ENCODE measurements at places on chromosomes 4 and X.

DNA sequence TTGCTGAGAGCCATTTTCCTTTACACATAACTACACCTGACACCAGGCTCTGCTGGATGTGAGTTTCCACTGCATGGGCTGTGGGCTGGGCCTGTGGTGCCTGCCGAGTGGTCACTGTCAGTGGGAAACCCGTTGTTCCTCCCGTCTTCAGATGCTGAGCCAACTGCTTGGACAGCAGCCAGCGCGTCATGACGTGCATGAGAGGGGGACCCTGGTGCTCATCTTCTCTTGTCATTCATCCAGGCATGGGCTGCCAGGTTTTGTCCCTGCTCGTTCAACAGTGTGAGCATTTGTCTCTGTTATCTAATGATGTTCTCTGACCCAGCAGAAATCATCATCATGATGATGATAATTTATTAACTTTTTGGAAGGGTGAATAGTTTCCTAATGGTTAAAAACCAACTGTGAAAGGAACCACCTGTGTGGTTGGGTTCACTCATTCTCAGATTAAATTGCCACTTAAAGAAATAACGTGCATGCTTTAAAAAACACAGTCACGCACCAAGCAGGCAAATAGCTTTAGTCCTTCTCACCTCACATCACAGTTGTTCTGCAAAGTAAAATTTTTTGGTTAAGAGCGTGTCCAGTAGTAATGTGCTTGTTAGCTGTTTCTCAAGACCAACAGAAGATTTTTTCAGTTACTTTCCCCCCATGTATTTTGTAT lies 19.9 kb upstream of the CLDN34 start:
- no peak for DNase-seq

- no peak for DNase-seq
These were observed 174.3 kb downstream of the SLIT2 start for GRCh38 chr4:20426028-20426427.

DNA sequence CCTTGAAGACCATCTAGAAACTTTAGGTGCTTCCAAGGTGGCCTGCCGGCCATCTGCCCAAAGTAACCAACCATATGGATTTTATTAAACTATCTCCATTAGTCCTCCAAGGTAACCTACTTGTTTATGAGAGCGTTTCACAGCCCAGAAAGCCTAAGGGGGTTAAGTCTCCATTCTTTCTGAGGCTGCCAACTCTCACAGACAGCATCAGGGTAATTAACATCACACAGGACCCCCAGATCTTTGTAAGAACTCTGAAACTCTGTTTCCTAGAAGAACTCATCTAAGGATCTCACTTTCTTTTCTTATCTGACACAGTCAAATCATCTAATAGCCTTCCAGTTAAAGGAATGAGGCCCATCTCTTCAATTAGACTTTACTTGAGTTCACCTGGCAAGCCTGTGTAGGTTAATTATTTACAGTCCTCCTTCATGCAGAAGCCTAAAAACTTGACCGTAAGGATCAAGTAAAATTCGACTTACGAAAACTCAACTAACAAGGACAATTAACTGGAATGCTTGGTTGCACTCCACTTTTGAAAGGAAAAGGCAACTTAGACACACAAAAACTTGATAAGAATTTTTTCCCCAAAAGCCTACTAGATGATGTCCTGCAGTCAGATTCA lies 252.5 kb downstream of the GRIA3 start:
- DNase-seq = no peak

DNA sequence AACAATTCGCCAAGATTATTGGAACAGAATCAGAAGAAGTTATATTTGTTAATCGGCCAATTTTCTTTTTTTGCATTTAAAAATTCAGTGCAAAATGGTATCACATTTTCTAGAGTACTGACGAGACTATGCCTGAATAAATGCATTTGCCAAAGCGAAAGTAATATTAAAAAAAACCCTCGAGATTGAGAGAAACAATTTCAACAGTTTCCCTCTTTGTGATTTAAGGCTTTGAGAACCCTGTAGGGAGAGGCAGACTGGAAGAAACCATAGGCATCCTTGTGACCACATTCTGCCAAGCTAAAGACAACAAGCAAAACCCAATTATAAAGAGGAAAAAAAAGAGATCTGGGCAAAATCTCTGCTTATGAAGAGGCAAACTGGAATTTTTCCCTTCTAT lies 218.1 kb upstream of the GK2 start:
- DNase-seq = no peak

GRCh38 chrX:7068939-7069367 lies 78.6 kb upstream of the STS start:
- no peak for DNase-seq

DNA sequence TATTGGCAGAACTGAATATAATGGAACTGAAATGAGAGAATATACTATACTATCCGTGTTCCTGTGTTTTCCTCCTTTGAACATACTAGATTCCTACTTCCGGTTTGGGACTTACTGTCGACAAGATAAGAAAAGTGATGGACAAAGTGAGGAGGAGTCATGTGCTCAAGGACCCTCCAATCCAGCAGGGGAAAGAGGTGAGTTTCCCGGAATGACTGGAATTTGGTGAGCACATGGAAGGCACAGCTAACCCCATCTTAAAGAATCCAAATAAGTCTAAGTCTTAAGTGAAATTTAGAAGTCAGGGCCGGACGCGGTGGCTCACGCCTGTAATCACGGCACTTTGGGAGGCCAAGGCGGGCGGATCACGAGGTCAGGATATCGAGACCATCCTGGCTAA lies 36.6 kb upstream of the SH3D19 start:
- no peak for DNase-seq

- DNase-seq = no peak
These were observed 52.9 kb upstream of the HPF1 start for GRCh38 chr4:169810325-169811323.

- DNase-seq = peak; percentile 7
These were observed 47.7 kb downstream of the TIGD2 start for GRCh38 chr4:89158884-89159503.

GRCh38 chr4:25441519-25442117 lies 64.6 kb downstream of the ANAPC4 start:
- DNase-seq = no peak

DNA sequence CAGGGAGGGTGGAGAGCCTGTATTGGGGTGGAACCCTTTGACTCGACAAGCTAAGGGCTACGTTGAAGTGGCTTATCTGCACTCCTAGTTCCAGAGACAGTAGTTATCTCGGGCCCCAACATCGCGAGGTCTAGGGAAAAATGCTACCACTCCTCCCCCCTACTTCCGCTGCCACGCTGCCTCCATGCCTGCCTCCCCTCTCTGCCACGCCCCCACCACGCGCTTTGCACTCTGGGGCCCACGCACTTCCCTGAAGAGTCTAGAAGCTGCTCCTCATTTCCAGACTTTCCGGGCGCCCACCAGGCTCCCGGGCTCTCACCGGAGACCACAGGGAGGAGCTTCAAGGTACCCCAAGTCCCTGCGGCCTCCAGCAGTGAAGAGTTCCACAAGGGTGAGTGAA lies at the start of gene PASD1:
Gene PASD1 (plus strand): TSS at position 227 of the 400 bp plus-strand sequence. CDS start 37,879 bp downstream, outside the sequence.
- no peak for DNase-seq

GRCh38 chr4:122777846-122778673 lies 45.6 kb downstream of the BBS12 start:
- peak; percentile 96 for DNase-seq

- no peak for DNase-seq
These were observed 101.9 kb downstream of the SLIT2 start for GRCh38 chr4:20353646-20354045.

DNA sequence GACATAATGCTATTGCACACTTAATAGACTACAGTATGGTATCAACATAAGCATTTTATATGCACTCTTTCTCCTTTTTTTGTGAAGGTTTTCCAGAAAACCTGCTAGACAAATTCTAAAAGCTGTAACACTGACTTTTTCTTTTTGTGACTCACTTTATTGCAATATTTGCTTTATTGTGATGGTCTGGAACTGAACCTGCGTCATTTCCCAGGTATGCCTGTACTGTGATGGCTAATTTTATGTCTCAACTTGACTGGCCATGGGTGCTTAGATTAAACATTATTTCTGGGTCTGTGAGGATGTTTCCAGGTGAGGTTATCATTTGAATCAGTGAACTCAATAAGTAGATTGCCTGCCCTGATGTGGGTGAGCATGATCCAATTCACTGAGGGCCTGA lies 35.5 kb upstream of the LAMP2 start:
- DNase-seq = no peak

DNA sequence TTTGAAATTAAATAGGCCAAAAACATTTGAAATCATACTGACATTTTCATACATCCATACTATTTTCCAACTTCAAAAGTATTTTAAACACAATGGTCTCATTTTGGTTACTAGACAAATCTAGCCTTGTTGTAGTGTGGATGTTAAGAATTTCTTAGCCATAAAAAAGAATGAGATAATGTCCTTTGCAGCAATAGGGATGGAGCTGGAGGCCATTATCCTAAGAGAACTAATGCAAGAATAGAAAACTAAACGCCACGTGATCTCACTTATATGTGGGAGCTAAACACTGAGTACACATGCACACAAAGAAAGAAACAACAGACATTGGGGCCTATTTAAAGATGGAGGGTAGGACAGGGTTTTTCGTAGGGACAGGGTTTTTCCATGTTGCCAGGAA lies 153.8 kb downstream of the CCSER1 start:
- no peak for DNase-seq

DNA sequence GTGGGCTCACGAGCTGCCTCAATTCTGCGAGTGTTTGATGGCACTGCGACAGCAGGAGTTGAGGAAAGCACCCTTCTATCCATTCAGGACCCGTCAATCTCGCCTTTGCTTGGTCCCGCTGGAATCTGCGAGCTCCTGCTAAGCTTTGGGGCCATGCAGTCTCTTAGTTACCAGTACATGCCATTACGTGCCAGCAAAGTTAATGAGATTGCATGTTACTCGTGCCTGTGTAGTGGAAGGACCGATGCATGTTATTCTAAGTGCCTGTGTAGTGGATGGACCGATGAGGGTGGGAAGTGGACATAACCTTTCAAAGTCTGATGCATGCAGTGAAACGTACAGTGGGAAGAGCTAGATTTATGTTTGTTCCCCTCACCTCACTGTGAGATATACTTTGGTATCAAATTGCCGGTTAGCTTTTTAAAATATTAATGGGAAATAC lies 569 bp downstream of the RPS3A start:
- DNase-seq = no peak

- no peak for DNase-seq
These were observed 67.3 kb downstream of the PDLIM5 start for GRCh38 chr4:94519019-94519418.

GRCh38 chrX:67731061-67731460 lies 187.2 kb downstream of the AR start:
- DNase-seq = no peak

- no peak for DNase-seq
These were observed 9.5 kb upstream of the HUWE1 start for GRCh38 chrX:53695946-53696549.

GRCh38 chr4:185912779-185913178 lies 100.8 kb upstream of the SORBS2 start:
- peak; percentile 29 for DNase-seq

- DNase-seq = no peak
These were observed 24.6 kb upstream of the GPR50 start for GRCh38 chrX:151151665-151152267.

- DNase-seq = no peak
These were observed 92.6 kb upstream of the MAPK10 start for GRCh38 chr4:86452422-86452891.

DNA sequence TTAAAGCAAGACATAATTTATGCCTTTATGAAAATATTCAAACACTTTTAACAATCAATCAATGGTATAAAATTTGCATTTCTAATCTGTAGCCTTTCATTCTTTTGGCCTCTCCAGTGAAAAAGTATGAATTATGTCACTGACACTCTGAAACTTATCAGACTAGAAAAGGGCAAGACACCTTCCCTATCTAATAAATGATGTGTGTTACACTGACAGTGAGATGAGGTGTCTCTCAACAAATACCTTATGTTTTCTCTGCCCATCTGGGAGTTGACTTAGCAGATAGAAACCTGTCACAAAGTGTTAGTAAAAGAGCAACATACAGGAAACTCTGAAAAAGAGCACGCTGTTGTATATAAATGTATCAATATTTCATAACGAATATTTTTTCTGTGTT lies 94.2 kb upstream of the TECRL start:
- no peak for DNase-seq

- DNase-seq = no peak
These were observed 39.6 kb upstream of the SRPX start for GRCh38 chrX:38260231-38260630.

DNA sequence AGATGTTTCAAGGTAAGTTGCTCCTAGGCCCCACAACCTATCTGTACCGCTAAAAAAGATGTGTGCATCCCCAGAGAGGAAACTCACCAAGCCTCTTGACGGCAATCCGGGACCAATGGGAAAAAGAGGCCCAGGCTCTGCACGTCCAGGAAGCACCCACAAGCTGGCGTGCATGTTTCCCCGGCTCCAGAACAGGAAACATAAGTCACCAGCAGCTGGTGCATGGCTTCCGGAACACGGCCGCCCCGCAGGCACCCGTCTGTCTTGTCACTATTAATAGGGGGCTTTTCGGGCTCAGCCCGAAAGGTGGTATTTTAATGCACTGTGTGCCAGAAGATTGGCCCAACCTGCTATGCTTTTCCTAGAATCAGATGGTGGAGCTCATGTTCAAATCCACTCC lies 22.2 kb downstream of the CRMP1 start:
- no peak for DNase-seq

- no peak for DNase-seq
These were observed 72.1 kb upstream of the DOCK11 start for GRCh38 chrX:118423558-118423957.

DNA sequence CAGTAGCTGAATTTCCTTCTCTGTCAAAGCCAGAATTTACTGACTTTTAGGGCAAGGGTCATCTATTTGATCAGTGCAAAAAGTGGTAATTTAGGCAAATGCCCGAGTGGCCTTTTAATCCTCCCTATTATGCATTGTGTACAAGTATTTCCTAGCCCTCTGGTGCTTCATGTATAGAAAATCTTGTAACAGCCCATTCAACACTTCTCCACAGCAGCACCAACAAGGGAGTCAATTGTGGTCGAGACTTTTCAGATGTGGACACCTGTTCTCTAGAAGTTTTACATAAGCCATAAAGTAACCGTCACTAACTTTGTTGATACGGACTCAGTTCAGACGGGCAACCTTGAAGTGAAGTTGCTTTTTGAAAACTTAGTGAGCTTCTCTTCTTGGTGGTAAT lies 50.9 kb upstream of the FHDC1 start:
- no peak for DNase-seq

DNA sequence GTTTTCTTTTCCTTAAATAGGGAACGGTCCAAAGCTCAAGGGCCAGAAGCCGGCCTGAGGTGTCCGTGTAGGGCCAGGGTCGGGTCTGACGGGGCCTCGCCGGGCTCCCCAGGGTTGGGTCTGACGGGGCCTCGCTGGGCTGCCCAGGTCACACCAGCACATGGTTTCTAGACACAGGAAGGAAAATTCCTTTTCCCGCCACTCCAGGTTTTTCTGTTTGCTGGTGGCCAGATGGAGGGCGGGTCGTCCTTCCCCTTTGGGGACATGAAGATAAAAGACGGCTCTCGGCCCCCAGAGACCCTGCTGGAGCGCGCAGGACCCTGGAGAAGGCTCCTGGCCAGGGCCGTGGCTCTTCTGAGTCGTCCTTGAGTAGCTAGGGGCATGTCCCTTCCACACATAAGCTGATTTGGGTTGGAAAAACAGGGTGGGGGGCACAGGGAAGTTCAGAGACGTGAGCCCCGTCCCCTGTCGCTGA lies 35.1 kb downstream of the PIGG start:
- no peak for DNase-seq
